ENCODE measurements at places on chromosomes 5 and 9.

DNA sequence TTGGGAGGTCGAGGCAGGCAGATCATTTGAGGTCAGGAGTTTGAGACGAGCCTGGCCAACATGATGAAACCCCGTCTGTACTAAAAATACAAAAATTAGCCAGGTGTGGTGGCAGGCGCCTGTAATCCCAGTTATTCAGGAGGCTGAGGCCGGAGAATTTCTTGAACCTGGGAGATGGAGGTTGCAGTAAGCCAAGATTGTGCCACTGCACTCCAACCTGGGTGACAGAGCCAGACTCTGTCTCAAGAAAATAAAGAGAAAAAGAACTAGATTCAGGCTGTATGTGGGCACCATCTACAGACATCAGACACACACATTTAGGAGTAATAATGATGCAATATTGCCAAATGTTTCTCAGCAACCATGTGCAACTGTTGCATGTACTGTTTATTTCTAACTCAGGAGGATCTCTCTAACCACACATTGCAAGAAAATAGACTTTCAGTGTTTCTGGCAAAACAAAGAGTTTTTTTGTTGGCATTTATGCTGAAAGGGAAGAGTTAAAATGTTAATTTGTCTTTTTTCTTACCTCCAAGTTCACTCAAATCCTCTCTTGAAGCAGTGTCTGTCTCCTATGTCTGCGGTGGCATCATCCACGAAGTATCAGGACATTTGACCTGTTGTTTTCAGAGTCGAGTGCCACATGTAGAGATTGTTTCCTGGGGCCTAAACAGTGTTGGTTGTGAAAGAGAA, 5.1 kb upstream of the ORM1 start:
- DNase-seq, result no peak

GRCh38 chr5:117054911-117055310, 480.3 kb upstream of the SEMA6A start:
- DNase-seq, result no peak

DNA sequence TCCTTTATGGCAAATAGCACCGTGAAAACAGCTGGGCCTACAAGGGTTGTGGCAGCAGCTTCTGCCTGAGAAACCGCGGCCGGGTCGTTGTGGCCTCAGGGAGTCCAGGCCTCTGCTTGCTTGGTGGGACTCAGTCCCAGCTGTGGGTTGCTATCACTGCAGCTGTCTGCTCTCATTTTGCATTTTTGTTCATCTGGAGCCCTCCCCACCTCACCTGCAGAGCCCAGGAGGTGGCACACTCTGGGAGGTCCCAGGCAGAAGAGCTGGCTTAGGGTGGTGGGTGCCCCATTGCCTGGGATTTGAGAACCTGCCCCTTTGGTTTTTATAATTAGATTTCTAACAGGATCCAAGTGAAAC, 138.4 kb downstream of the GADD45G start:
- DNase-seq, result no peak

- no peak for DNase-seq
These were observed 919.5 kb downstream of the DTWD2 start for GRCh38 chr5:118068886-118069285.

DNA sequence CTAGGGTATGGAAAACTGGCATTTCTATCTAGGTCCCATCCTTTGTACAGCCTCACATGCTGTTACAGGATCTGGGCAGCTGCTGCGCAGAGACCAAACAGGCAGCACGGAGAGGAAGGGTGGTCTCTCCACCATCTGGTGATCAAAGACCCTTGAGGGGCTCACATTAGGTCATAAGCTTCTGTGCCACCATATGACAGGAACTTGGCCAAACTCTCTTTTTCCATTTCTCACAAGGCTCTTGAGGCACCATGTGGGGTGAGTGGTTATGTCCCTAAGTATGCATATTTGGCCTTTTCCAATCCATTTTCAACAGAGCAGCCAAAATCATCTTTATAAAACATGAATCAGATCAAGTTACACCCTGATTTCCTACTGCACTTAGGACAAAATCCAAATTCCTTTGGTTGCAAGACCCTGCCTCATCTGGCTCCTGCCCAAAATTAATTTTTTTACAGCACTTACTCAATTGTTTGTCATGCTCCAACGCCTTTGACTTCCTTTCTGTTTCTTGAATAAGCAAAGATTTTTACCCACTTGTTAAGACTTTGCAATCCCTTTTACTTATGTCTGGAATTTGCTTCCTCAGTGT, 730.0 kb downstream of the MAT2B start:
- DNase-seq, result no peak

DNA sequence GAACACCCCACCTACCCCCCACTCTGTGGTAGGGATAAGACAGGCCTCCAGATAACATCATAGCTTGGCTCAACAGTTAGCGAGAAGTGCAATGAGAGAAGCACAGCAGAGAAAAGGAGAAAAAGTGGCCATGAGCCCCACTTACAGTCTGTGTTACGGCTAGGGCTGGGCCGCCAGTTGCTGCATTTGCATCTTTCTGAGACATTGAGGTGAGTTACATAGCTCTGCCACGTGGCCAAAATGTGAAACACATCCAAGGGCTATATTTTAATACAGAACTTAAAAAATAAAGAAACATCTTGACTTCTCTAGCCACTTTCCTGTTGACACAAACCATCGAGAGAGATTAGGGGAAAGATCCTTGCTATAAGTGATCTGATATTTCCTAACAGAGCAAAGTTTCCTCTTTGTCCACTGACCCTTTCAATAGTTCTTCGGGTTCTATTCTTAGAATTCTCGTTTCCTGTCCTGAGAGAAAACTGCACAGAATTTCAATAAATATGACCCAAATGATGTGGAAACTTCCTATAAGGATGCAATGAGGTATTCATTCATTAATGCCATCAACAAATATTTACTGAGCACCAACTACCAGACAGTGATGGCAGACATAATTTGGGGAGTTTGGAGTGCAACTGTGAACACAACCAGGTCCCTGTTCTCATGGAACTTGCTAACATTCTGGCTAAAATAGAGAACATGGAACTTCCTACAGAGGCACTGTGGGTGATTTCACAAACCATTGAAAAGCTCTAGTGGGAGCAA, 3.2 kb upstream of the TLE4 start:
- DNase-seq, result no peak

- no peak for DNase-seq
These were observed 66.6 kb upstream of the IFNK start for GRCh38 chr9:27457445-27457844.

GRCh38 chr5:5887833-5888232, 465.4 kb downstream of the ICE1 start:
- no peak for DNase-seq

DNA sequence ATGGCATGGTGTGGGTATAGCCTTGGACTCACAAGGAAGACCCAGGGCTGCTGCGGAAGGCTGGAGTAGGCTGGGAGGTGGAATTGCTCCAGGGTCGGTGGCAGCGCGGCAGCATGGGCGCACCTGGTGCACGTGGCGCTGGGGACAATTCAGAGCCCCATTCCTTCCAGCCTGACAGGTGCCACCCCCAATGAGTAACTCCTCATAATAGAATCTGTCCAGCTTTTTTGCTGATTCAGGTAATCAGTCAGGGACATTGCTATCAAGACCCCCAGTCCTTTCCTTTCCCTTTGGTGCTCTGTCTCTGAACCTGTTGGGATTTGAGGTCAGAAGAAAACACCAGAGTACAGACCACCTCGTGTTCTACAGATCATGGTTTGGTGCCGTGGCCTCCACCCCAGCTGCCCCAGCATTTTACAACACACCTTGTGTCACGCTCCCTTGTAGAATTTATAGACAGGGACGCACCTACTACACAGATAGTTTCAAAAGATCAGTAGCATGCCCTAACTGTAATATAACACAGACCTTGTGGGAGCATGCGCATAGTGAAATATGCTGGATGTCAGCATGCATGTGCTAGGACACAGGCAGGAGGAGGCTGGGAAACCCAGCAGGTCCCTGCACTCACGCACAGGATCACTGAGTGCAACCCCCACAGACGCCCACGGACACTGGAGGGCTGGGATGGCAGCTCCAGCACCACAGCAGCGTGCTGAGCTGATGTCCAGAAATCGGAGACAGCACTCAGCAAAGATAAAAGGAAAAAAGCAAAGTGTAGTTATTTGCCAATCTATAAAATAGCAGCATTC, 47.9 kb upstream of the CTSL start:
- DNase-seq, result no peak

All from stimulated activated CD4-positive, alpha-beta T cell treated with anti-CD3 and anti-CD28 coated beads, Interleukin-1b, Interleukin-23, amount 100 ng/mL, for 1 hour (primary cell).